T-helper 2 cell treated with Interferon-gamma antibody and Interleukin-4, amounts not matched to agents 5 μg/mL and 100 μg/mL, for 36 hours (primary cell): ENCODE measurements at places on chromosomes 3 and 15.

DNA sequence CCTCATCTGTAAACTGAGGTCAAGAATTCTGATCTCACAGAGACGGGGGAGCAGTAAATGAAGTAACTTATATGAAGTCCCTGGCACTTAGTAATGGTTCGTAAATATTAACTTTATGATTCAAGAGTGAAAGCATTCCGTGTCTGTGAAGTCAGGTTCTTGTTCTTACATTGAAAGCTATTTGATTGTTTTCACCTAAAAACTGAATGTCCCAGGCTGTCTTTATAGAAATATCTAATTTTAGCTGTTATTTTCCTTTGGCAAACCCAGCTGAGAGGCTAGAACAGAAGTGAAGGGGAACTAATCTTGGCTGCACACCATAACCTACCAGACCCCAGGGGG lies 84.5 kb downstream of the CHSY1 start:
- no peak for DNase-seq

DNA sequence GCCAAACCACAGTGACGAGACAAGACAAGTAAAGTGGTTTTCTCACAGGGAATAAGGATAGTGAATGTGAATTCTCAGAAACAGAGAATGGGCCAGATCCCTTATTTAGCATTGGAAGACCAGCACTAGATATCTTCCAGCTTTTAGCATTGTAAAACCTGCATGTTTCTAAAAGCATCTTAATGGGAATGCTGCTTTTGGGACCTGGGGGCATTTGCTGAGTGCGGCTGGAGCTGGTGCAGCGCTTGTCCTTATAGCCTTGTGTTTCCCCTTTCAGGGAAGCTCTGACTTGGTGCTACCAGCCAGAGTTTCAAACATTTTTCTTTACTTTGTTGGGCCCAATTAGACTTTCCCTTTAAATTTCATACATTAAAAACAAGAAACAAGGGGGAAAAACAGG lies 52.9 kb downstream of the CLSTN2 start:
- no peak for DNase-seq

- no peak for DNase-seq
Observed at GRCh38 chr3:37140899-37141541, 33.4 kb downstream of the LRRFIP2 start.

GRCh38 chr15:58377193-58377592 lies 54.6 kb upstream of the LIPC start:
- DNase-seq: no peak

- no peak for DNase-seq
Observed at GRCh38 chr3:179276743-179277142, 25.8 kb upstream of the KCNMB3 start.

- DNase-seq: no peak
Observed at GRCh38 chr3:152823173-152823572, 11.8 kb upstream of the P2RY1 start.

GRCh38 chr3:100882571-100882984 lies 110.6 kb downstream of the ABI3BP start:
- DNase-seq: no peak

- no peak for DNase-seq
Observed at GRCh38 chr3:171200052-171200749, 173.7 kb upstream of the SLC2A2 start.

DNA sequence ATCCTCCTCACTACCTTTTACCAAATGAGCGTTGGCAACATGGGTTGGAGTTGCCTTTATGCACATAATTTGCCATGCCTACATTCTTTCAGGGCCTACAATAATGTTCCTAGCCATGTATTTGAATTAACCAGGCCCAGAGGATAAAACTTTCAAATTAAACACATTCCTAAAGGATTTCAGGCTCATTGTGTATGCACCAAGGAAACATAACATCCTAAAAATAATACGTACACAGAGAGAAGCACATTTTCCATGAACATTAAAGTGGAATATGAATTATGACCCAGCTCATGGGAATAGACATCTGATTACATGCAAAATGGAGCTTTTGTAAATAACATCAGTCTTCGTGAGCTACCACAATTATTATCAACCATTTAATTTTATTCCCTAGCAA lies 203.3 kb downstream of the RORA start:
- DNase-seq: no peak

GRCh38 chr15:52414936-52415335 lies 113.7 kb downstream of the MYO5A start:
- no peak for DNase-seq

DNA sequence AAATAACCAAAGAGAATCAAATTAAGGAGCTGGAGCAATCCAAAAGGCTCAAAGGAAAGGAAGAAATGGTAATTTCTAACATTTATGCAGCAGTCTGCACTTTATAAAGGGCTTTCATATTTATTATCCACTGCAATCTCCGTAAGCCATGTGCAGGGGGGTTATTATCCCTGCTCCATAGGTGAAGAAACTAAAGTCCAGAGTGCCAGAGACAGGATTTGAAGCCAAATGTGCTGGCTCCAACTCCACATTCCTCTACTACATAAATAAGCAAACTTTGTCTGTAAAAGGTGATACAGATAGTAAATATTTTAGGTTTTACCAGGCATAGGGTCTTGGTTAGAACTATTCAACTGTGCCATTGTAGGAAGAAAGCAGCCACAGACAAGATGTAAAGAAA lies 221.4 kb downstream of the MINAR1 start:
- DNase-seq: no peak

DNA sequence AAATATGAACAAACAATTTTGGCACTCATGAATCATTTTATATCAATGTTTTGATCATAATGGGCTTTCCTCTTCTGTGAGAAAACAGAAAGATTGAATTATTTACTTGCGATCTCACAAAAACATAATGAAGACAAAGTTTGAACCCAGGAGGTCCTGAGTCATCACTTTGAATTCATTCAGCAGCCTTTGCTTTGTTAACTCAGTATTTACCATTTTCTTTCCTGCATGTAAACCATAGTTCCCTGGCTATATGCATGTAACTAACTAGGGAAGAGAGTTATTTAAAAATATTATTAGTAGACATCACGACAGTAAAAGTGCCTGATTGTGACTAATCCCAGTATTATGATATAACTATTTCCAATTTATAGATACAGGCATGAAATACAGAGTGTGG lies 1026.2 kb downstream of the PLOD2 start:
- no peak for DNase-seq

DNA sequence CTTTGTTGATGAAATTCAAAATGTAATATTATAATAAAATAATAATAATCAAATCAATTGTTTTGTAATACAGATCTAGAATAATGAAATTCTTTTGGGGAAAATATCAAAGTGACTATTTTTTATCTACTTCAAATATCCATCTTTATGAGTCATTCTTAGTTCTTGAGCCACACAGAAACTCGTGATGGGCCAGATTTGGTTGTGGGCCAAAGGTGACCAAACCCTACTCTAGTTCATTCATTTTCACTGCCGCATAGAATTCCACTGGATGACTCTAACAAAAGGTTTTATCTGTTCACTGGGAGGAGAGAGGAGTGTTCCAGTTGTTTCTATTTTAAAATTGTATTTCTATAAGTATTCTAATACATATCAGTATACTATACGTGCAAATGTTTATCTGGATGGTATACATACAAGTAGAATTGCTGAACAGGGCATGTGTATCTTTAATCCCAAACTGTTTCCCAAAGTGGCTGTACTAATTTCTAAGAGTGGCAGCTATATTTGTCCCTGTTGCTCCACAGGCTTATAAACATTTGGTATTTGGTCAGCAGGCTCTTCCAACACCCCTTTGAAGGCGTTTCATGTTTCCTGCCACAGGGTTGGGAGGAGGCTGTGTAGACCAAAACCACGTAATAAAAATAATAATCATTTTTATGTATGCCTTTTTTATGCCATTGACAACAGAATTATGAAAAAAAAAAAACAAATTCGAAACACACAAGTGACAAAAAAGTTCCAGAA lies 7.3 kb upstream of the RTP3 start:
- DNase-seq: no peak

GRCh38 chr3:59998058-59998457 lies 948.2 kb upstream of the CFAP20DC start:
- DNase-seq: no peak

DNA sequence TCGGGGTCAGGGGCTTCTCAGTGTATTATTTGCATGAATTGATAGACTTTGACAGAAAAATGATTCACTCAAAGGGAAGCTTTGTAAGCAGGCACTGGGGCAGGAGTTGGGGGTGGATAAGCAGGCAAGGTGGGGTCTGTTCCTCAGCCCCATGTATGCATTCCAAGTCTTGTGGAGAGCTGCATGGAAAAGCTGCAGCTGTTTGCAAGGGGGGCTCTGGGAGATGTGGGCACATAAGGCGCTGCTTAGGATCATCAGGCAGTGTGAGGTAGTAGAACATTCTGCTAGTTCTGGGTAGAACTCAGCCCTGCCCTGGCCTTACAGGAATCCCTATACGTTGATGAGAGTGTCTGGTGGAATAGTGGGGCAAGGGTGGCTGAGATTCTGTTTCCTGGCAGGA lies 154.2 kb upstream of the LRIG1 start:
- DNase-seq: no peak
